ENCODE measurements at places on chromosomes 3 and 15.

GRCh38 chr3:196688349-196688748 lies 23.7 kb downstream of the CEP19 start:
- DNase-seq: peak; percentile 90

DNA sequence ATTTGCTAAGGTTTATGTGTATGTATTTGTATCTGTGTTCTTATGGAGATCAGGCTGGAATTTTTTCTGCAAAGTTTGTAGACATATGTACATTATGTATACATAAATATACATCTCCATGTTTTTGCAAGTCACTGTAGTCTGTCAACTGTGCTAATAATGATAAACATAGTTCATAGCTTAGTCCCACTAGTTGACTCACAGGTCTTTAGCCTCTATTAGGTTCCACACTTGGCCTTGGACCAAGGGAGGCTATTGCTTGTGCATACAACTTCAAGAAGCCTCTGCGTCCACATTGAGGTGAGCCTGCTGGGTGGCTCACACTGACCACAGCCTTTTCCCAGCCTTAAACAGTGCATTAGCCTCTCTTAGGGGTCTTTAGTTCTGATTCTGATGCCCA lies 243.8 kb upstream of the PEX5L start:
- DNase-seq: no peak

GRCh38 chr3:14834121-14834520 lies 15.4 kb downstream of the FGD5 start:
- DNase-seq: no peak

DNA sequence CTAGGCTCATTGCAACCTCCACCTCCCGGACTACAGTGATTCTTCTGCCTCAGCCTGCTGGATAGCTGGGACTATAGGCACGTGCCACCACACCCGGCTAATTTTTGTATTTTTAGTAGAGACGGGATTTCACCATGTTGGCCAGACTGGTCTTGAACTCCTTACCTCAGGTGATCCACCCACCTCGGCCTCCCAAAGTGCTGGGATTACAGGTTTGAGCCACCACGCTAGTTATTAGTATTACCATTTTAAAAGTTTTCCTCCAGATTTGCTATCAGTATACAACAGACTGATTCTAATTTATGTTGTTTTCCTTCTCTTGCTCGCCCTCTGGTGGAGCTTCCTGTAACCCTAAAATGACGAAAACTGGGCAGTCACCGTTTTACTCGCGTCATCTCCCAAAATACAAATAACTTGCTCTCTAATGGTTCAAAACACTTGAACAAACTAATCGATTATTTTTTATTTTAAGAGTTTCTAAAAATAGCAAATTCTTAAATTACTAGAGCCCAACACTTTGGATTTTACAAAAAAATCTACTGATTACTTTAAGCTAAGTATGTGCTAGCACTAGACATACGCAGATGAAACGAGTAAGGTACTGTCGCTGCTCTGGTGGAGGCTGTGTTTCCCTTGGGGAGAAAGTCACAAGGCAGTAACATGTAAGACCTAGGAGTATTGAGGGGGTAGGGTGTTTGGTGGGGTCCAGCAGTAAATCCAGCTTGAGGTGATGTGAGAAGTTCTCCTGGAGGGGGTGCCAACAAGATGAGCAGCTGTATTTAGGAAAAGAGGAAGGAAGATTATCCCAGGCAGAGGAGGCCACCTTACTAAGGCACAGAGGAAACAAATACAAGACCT lies 203.3 kb downstream of the MBNL1 start:
- peak; percentile 61 for DNase-seq

DNA sequence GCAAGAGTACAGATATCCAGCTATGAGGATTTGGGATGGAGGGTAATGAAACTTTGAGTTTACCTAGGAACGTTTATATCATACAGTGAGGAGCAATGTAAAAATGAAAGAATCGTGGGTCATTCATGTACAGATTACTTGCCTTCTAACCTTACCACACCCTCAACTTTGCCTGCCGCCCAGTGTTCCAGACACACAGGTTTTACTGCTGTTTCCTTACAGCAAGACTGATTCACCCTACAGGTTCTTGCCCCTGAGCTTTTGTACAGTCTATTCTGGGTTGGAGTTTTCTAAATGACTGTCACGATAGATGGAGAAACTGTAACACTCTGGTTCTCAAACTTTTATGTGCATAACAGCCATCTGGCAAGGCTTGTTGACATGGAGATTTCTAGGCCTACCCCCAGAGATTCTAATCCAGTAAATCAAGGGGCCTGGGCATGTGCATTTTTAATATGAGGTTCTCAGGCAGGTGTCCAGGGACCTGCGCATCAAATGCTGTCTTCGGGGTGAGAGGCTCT lies 6.6 kb upstream of the TPRG1 start:
- no peak for DNase-seq

GRCh38 chr3:157174290-157174648 lies 14.3 kb upstream of the CCNL1 start:
- DNase-seq: peak; percentile 4

DNA sequence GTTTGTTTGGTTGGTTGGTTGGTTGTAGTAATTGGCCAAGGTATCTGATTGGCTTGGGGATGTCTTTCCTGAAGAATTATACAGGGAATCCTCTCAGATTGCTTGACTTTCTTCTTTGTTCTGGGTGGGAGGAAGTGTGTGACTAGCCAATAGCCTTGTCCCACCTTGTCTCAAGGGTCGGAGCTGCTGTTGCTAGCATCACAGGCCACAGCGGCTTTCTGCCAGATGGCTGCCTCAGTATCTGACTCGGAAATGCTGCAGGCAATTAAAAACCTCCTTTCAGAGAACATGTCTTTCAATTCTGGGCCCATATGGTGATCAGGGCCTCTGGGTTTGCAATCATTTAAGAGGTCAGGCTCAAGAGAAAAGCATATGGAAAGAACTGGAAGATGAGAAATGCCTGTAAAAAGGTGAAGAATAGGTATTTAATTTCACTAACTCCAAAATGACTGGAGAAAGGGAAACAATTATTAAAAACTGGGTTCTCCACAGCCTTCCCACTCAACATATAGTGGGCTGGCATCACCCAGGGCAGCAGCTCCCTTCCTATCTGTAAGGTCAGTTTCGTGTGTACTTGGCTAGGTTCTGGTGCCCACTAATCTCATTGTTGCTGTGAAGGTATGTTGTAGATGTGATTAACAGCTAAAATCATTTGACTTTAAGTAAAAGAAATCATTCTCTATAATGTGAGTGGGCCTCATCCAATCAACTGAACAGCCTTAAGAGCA lies 32.4 kb downstream of the TGFBR2 start:
- no peak for DNase-seq

DNA sequence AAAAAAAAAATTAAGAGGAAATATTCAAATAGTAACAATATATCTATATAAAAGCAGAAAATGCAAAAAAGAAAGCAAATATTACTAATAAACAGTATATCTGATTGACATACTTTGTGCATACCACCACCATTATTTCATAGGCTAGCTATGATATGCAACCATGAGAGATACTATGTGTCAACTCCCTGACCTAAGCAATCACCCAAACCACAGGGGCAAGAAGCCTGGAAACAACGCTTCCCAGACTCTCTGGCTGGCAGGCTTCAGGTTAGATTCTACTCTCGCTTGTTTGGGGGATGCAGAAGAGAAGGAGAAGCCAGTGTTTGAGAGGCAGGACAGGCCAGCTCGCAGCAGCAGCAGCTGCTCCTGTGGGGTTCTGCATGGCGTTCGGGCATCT lies 169.3 kb upstream of the TPM1 start:
- no peak for DNase-seq
